ENCODE measurements at places on chromosomes 4 and X. TPM values are rescaled to one million over a fixed set of nuclear protein-coding genes. Genes with fewer than 3 reads are reported as not detected.

DNA sequence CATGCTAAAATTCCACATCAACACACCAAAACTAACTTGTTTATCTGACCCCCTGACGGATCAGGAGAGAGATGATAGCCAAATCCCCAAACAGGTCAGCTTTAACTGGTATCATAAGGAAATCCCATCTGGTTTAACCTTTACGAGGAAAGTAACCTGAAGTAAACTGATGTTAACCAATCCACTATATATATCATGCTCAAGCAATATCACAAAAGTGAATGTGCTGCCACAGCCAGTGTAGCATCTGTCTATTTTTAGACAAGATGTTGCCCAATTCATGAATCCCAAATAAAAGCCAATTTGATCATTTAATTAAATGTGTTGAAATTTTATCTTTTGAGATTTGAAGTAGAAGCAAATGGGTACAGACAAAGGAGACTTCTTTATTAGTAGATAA is 44.5 kb downstream of the EGF start:
- DNase-seq: no peak
- no peak overlapping the region for H3K4me3 ChIP-seq
- no peak overlapping the region for H3K27ac ChIP-seq
- H3K36me3 ChIP-seq: no peaks in the 10 kb centered on the region
- peaks cover 2% of the 10 kb centered on the region for H3K4me1 ChIP-seq

- H3K36me3 ChIP-seq: no peaks in the 10 kb centered on the region
- peaks cover 13% of the 10 kb centered on the region for H3K4me1 ChIP-seq
- no peak overlapping the region for H3K4me3 ChIP-seq
- no peak for DNase-seq
- H3K27ac ChIP-seq: no peak overlapping the region
Measured at GRCh38 chr4:156512622-156513021, 459.0 kb downstream of the PDGFC start.

- H3K27ac ChIP-seq: no peak overlapping the region
- no peak for DNase-seq
- no peaks in the 10 kb centered on the region for H3K36me3 ChIP-seq
- no peak overlapping the region for H3K4me3 ChIP-seq
- H3K4me1 ChIP-seq: no peaks in the 10 kb centered on the region
- H3K27me3 ChIP-seq: no peaks in the 10 kb centered on the region
Measured at GRCh38 chrX:139086246-139086645, 374.7 kb upstream of the FGF13 start.

The FGD1 gene
- total RNA-seq: 21.4 TPM

DNA sequence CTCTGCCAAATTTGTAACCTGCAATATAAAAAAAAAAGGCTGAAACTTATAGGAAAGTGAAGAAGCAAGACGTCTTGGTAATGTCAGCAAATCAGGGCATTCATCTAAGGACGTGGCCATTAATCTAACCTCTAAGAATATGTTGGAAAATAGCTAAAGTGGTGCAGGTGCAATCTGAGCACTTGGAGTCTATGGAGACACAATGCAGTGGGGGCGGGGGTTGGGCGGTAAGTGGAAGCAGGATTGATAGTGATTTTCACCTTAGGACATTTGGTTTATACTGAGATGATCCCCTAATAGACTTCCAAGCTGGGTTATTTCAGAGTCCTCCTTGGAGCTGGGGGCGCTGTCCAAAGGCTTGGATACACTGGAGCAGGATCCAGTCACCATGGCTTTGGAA is 283.4 kb downstream of the EPHA5 start:
- no peak for DNase-seq
- peaks cover 18% of the 10 kb centered on the region for H3K4me1 ChIP-seq
- H3K27ac ChIP-seq: no peak overlapping the region
- no peaks in the 10 kb centered on the region for H3K36me3 ChIP-seq

The RASGEF1B gene
- 2.5 TPM for total RNA-seq

The HAND2 gene
- total RNA-seq: not detected

DNA sequence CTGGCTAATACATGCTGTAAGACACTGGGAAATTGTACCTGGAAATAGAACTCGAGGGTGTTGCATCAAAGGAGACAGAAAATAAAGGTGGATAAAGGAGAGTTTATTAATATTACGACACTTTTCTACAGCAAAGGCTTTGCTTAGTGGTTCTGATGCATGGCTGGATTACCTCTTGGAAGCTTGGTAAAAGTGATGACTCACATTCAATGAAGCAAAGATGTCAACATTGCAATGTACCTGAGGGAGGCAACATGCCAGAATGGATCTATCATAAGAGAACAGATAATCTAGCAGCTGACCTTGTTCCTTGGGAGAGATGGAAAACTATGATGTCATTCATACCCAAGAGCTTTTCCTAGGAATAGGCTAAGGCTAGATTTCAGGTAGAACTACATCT is 735.1 kb upstream of the DIAPH2 start:
- peaks cover 6% of the 10 kb centered on the region for H3K27me3 ChIP-seq
- no peak for DNase-seq
- H3K36me3 ChIP-seq: no peaks in the 10 kb centered on the region
- H3K4me1 ChIP-seq: no peaks in the 10 kb centered on the region

DNA sequence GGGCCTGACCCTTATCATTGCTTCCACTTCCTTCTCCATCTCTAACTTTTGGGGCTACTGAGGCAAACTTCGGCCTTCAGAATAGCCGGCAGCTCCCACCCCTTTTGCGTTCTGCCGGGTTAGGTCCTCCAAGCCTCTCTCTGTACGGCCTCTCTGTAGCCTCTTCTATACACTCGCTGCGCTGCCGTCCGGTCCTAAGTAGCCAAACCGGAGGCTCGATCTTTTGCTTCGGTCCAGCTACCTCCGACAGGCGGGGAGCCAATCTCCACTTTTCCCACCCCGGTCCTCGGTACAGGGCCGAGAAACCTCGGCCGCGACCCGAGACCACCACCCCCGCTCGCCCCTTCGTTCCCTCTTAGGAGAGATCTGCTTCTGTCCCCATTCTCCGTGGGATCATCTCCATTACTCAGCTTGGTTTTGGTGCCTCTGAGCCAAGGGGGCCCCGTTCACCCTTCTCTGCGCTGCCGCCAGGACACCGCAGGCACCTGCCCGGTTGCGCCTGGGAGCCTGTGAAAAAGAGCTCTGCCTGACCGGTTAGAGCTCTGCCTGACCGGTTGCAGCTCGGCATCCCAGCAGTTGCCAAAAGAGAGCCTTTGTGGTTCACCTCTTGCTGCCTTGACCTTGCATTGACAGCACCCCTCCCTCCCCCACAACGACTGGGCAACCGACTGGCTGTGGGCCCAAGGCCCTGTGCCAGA is 1.0 kb upstream of the HTR2C start:
- H3K4me1 ChIP-seq: peaks cover 10% of the 10 kb centered on the region

DNA sequence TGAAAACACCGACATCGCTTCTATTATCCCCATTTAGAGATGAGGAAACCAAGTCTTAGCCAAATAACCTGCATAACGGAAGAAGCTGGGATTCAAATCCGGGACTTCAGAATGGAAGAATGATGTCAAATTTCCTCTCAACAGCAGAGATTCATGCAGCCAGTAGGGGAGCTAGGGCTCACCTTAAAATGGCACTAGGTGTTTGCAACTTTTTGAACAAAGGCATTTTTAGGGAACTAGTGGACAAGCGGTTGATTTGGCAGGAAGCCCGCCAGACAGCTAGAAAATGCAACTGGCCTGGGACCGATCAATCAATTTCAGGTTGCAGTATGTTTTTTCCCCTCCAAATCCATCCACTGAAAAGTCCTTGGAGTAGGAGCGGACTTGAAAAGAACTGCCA is 224.2 kb downstream of the PTTG2 start:
- no peak overlapping the region for H3K4me3 ChIP-seq
- peaks cover 12% of the 10 kb centered on the region for H3K4me1 ChIP-seq
- no peaks in the 10 kb centered on the region for H3K27me3 ChIP-seq
- no peak overlapping the region for H3K27ac ChIP-seq
- no peak for DNase-seq

DNA sequence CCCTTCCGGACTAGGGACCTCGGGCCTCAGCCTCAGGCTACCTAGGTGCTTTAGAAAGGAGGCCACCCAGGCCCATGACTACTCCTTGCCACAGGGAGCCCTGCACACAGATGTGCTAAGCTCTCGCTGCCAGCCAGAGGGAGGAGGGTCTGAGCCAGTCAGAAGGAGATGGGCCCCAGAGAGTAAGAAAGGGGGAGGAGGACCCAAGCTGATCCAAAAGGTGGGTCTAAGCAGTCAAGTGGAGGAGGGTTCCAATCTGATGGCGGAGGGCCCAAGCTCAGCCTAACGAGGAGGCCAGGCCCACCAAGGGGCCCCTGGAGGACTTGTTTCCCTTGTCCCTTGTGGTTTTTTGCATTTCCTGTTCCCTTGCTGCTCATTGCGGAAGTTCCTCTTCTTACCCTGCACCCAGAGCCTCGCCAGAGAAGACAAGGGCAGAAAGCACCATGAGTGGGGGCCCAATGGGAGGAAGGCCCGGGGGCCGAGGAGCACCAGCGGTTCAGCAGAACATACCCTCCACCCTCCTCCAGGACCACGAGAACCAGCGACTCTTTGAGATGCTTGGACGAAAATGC is at the start of gene WAS:
Gene WAS, plus strand, starts transcription at position 389 of the 572 bp plus-strand sequence. Its CDS starts 55 bp downstream, at position 444.
- H3K36me3 ChIP-seq: no peaks in the 10 kb centered on the region
- H3K4me1 ChIP-seq: no peaks in the 10 kb centered on the region
- no peak within 1 kb of the TSS for H3K27ac ChIP-seq
- H3K4me3 ChIP-seq: no peak within 1 kb of the TSS

- no peaks in the 10 kb centered on the region for H3K27me3 ChIP-seq
- peaks cover 6% of the 10 kb centered on the region for H3K4me1 ChIP-seq
- no peak overlapping the region for H3K4me3 ChIP-seq
- H3K36me3 ChIP-seq: no peaks in the 10 kb centered on the region
- H3K27ac ChIP-seq: no peak overlapping the region
Measured at GRCh38 chr4:94695384-94695783, 62.4 kb upstream of the BMPR1B start.

The MAGEA12 gene
- total RNA-seq: not detected

- peaks cover 8% of the 10 kb centered on the region for H3K4me1 ChIP-seq
- peaks cover 6% of the 10 kb centered on the region for H3K36me3 ChIP-seq
- no peak overlapping the region for H3K4me3 ChIP-seq
- no peaks in the 10 kb centered on the region for H3K27me3 ChIP-seq
- H3K27ac ChIP-seq: no peak overlapping the region
Measured at GRCh38 chr4:3013839-3014350, 50.5 kb downstream of the GRK4 start.

- H3K27me3 ChIP-seq: no peaks in the 10 kb centered on the region
- peaks cover 80% of the 10 kb centered on the region for H3K4me1 ChIP-seq
- no peak for DNase-seq
- H3K36me3 ChIP-seq: peaks cover 45% of the 10 kb centered on the region
Measured at GRCh38 chr4:168758351-168758876, 251.6 kb downstream of the CBR4 start.

DNA sequence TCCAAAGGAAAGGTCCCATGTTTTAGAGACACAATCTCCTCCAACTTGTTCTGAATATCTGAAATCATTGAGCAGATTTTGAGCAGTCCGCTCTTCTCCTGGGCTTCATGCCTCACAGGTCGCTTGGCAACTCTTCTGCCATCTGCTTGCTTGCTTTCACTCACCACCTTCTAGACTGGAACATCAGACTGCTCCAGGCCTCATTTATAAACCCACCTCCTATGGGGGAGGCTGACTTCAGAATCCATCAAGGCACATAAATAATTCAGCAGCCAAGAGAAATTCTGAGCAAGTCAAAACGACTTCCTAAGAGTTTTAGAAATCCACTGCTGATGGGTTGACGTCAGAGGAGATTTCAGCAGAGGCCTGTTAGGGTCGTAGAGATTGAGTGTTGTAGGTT is 64.1 kb downstream of the FAM184B start:
- no peak for DNase-seq
- peaks cover 11% of the 10 kb centered on the region for H3K4me1 ChIP-seq
- no peaks in the 10 kb centered on the region for H3K27me3 ChIP-seq
- H3K27ac ChIP-seq: no peak overlapping the region

The MAGEA1 gene
- not detected for total RNA-seq

The ZCCHC18 gene
- 6.8 TPM for total RNA-seq

GRCh38 chr4:126495163-126495752 is 1137.5 kb upstream of the INTU start:
- no peak overlapping the region for H3K4me3 ChIP-seq
- DNase-seq: no peak

- no peak overlapping the region for H3K4me3 ChIP-seq
- H3K27ac ChIP-seq: peak overlapping the region; percentile 10
Measured at GRCh38 chrX:37871626-37872302, 24.4 kb upstream of the DYNLT3 start.
